ENCODE measurements at places on chromosomes 3 and 15.

DNA sequence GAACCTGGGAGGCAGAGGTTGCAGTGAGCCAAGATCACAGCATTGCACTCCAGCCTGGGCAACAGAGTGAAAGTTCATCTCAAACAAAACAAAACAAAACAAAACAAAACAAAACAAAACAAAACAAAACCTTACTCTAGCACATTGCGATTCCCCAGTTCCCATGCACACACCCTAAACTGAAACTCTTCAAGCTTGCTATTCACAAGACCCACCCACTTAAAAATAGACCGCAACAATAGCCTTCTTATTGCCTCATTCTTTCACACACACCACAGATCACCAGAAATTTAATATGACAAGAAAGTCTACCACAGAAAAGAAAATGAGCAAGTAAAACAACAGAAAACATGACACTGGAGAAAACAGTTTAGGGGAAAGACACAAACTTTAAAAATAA, 598.4 kb downstream of the FHIT start:
- no peak for DNase-seq

DNA sequence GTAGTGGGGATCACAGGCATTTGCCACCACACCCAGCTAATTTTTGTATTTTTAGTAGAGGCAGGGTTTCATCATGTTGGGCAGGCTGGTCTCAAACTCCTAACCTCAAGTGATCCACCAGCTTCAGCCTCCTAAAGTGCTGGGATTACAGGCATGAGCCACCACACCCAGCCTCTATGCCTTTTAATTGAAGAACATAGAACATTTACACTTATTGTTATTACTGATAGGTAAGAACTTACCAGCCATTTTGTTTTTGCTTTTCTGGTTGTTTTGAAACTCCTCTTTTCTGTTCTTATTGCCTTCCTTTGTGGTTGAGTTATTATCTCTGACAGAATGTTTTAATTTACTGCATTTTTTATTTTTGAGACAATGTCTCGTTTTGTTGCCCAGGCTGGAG, 29.2 kb downstream of the PCNP start:
- no peak for DNase-seq

GRCh38 chr3:139325551-139325950, 18.3 kb upstream of the MRPS22 start:
- no peak for DNase-seq

DNA sequence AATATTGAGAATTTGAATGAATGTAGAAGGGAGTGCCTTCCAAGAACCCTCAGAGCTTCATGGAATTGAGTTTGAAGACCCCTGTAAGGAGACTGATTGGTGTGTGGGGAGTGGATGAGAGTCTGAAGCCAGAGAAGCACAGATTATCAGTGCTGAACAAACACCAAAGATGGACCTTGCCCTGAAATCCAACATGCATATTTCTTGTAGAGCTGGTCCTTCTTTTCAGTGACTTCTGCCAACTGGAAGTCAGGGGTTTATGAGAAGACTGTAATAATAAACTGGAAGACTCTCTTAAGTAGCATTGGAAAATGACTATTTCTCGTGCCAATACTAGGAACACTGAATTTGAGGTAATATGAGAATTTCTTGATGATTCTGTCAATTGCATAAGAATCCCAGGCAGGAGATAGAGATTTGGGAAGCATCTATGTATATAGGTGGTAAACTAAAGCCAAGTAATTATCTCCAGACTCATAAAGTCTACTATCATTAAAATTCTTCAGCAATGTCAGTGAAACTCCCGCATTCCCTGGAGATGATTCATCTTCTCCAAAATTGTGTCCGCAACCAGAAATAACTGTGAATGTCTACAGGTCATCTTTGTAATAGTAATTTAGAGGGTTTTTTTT, 213.8 kb downstream of the IL5RA start:
- DNase-seq: no peak

- no peak for DNase-seq
Observed at GRCh38 chr3:39241561-39241960, 38.3 kb downstream of the CX3CR1 start.

- no peak for DNase-seq
Observed at GRCh38 chr15:45157974-45158373, 28.2 kb downstream of the DUOX1 start.

- DNase-seq: no peak
Observed at GRCh38 chr3:169556349-169556870, 107.1 kb downstream of the MECOM start.

DNA sequence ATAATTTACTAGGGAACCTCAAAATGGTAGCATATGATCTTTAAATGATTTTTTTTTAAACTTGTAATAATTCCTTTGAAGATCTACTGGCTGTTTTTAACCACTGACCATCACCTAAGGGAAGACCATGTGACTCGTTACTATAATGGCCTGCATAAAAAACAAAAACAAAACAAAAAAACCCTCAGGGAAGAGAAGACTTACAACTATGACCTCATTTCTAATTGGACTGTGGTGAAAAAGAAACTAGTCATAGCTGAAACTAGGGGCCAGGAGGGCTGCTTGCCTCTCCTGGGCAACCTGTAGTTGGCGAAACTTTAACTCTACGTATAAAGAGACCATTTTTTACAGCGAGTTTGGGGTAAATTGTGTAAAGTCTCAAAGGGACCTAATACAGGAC, 23.0 kb downstream of the PAQR9 start:
- no peak for DNase-seq

DNA sequence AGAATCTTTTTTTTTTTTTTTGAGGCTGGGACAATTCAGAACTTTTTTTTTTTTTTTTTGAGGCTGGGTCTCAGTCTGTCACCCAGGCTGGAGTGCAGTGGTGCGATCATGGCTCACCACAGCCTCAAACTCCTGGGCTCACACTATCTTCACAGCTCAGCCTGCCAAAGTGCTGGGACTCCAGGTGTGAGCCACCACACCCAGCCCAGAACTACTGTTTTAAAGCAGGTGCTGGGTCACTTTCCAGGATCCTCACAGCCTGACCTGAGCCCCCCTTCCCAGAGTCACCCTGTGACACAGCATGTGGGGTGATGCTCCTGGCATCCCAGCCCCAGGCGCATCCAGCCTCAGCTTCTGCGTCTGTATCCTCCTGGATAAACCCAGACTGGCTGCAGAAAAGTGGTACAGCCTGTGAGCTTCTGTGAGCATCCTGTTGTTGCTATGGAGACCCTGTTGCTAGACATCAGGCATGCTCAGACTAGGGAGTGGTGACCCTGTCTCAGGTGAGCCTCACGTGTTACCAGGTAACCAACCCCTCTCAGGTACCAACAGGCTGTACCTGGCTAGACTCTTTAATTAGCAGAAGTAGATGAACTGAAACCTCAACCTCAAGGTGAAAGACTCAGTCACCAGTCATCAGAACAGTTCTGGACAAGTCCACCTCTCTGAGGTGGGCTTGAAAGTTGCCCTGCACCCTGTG, 15.0 kb downstream of the KLF13 start:
- no peak for DNase-seq

DNA sequence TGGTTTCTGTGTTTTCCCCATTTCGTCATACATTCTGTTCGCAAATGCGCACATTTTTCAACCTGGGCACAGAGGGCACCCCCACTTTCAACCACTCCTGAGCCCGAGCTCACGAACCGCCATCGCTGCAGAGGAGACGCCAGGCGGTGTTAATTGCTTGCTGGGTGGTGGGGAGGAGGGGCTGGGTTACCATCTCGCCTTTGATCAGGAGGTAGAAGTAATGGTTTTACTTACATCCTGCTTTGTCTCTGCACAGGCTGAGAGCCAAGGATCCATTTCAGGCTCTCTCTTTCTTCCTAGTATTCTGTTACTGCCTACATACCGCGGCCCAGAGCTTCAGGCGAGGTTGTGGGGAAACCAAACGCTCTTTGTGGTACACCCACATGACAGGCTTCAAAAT, 177.3 kb upstream of the WNT5A start:
- DNase-seq: no peak

DNA sequence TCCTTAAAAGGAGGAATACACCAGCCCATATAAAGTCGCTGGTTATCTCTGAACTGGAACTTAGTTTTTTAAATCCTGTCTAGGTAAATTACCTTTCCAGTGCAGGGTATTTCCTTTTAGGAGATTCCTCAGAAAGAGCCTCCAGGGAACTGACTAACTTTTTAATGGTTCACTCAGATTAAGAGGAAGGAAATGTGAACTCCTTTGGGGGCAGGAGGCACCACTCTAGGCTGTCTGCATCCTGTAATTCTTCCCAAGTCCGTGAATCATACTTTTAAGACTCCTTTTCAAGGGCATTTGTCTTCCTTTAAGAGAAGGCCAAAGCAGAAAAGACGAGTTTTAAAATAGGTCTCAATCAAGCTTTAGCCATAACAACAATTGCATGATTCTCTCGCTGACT, 871.2 kb upstream of the NR2F2 start:
- no peak for DNase-seq

DNA sequence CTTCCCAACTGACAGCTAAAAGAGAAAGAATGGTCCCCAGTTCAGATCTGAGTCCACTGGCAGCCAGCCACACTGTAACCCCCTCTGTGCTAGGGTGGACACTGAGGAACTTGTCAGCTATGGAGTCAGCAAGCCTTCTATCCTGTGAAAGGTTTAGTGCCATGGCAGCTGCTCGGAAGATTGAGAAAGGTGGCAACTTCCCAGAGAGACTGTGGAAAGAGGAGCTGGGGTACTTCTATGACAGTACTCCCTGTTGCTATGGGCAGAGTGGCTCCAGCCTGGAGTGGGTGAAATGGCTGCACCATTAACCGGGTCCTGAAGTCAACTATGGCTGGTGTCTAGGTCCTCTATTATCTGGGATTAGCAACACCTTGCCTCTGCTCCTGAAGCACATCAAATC, 447.2 kb downstream of the EPHB1 start:
- no peak for DNase-seq

- DNase-seq: no peak
Observed at GRCh38 chr15:71384501-71384900, 269.2 kb downstream of the THSD4 start.

DNA sequence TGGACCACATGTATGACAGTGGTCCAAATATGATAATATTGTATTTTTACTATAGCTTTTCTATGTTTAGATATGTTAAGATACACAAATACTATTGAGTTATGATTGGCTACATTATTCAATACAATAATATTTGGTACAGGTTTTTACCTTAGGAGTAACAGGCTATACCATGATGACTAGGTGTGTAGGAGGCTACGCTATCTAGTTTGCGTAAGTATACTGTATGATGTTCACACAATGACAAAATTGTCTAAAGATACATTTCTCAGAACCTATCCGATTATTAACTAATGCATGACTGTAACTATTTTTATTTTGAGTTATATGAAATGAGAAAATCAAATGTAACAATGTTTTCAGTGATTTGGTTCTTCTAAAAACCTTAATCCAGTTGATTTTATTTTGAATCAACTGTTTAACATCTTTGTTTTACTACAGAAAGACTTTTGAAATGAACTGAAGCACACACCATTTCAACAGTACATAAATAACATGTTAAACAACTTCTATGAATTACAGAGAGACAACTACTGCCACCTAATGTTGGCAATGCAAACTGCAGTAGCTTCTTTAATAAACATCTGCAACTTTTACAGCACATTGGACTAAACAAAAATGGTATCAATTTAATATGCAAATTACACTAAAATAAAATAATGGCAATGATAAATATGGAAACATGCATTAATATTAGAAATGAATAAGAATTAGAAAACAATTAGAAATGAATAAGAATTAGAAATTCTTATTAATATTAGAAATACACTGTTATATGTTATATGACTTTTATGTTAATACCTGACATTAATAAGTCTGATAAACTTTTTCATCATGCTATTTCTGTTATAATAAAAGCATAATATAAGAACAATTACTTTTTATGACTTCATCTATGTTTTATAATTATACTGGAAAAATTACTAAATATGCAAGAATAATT, 255.7 kb downstream of the MBNL1 start:
- DNase-seq: no peak
